ENCODE measurements at places on chromosomes 11 and 22. TPM values are rescaled to one million over a fixed set of nuclear protein-coding genes. Genes with fewer than 3 reads are reported as not detected.

Gene CAT
- polyA plus RNA-seq, result 154 TPM

GRCh38 chr22:39236321-39237317 is 8.2 kb downstream of the PDGFB start:
- DNase-seq, result no peak

DNA sequence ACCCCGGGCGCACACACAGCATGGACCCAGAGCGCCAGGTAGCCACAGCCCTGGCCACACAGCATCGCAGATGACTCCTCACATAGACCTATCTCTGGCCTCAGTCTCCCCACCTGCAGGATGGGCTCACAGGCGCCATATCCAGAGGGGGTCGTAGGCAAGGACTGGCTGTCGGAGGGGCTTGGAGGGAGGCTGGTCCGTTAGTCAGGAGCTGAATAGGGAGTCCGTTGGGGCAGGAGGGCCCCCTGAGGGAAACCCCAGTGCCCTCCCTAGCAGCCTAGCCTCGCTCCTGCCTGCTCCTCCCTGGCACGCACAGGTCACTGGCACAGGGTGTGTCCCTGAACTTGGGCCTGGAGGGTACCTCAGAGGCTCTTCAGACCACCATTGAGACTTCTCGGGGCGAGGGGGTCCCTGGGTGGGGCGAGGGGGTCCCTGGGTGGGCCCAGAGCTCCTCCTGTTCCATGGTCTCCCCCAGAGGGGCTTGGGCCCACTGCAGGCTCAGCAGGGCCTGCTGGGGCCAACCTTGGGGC is 2.0 kb downstream of the PLXNB2 start:
- no peak for DNase-seq

DNA sequence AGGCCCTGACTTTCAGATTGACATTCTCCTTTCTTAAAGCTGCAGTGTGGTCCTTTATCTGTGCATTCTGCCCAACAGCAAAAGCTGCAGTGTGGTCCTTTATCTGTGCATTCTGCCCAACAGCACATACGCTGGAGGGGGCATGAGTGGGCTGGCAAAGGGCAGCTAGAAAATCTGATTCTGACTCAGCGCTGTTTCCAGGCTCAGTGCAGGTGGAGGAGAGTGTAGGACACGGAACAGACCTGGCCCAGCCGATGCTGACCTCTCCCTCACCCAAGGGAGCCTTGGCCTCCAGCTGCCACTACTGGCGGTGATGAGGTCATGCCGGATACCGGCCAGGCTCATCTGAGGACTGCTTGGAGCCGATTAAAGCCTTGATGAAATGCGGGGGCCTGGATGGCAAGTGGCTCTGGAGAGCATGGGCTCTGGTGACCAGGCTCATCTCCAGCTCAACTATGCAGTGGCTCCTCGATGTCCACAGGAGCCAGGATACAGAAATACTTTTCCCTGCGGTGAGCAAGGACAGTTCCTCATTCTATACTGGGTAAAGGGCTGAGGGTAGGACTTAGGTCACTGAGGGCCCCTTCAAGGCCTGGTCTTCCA is 84.6 kb downstream of the CLPB start:
- DNase-seq, result no peak

DNA sequence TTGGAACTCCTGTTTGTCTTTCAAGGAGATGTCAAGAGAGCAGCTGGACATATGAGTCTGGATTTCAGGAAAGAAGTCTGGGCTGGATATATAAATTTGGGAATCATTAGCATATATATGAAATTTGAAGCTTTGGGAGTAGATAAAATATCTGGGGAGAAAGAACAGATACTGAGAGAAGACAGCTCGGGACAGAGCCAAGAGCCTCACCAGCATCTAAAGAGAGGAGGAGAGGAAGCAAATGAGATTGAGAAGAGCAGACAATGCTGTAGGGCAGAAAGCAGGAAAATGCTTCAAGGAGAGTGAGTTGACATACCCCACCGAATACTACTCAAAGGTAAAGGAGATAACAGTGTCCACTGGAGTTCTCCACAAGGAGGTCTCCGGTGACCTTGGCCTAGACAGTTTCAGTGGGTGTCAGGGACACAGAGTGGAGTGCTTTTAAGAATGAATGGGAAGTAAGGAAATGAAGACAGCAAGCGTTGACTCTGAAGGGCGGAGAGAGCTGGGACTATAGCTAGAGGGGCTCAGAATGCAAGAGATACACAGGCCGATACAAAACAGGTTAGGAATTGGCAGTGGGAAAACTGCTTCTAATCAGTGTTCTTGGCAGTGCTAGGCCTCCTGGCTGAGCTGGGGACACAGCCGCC is 862 bp downstream of the APBB1 start:
- DNase-seq, result no peak

DNA sequence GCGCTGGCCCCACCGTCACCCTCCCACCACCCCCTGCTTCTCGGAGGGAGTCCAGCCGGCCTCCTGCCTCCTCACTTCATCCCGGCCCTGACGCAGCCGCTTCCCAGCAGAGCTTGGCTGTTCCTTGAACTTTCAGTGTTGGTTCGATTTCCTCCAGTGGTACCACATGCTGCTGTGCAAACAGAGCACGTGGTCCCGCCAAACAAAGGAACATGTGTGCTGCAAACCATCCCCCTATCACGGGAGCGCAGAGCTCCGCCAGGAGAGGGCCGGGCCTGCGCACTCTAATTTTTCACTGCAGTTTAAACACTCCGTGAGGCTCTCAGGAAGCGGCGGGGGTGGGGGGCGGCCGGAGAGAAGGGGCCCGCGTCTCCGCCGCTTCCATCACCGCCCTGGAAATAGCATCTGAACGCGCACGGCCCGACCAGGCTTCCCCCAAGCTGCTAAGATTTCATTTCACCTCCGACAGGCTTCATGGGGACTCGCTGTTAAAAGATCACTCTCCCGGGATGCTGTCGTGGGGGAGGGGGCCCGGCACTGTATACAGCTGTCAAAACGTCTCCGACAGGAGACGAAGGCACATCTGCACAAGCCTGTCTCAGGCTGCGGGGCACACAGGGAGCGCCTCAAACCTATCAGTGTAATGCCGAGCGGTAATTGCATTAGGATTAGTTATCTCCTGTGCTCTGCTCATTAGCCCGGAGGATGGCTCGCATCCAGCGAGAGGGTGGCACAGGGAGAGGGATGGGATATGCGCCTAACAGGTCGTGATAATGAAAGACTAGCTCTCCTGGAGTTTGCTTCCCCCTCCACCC is 269.9 kb upstream of the SORL1-AS1 start:
- peak; percentile 73 for DNase-seq

DNA sequence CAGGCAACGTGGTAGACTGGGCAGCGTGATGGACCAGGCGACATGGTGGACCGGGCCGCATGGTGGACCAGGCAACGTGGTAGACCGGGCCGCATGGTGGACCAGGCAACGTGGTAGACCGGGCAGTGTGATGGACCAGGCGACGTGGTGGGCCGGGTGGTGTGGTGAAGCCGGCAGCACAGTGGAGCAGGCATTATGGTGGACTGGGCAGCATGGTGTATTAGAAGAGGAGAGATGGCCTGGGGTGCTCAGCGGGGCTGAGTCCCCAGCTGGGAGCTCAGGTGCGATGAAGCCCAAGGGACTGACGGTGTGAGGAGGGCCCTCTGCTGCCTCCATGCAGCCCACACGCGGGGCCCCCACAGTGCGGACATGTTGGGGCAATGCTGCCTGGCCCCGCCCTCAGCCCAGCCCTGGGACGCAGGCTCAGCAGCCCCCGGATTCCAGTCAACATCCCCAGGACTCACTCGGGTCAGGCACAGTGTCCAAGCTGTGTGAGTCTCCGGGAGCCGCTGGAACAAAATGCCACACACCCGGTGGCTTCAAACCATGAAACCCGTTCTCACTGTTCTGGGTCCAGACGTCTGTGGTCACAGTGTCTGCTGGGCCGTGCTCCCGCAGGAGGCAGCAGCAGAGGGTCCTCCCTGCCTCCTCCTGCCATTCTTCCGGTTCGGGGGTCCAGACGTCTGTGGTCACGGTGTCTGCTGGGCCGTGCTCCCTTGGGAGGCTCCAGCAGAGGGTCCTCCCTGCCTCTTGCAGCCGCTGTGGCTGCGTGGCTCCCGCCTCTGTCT is 1084.9 kb downstream of the BRD1 start:
- no peak for DNase-seq

DNA sequence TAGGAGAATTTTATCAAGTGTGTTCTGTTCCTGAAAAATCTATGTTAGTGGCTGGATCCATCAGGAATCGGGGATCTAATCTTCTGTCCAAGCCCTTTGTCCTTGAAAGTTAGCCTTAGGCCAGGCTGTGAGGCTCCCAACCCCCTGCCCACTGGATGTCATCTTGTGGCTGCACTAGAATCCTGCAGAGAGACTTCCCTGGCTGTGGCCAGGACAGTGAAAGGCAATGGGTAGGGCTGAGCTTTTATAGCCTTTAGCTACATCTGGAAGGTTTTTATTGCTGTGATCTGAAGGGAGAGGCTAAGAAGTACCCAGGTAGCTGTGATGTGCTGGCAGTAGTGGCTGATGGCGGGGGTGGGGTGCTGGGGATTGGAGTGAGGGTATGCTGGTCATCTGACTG is 2.1 kb downstream of the OAF start:
- no peak for DNase-seq

- DNase-seq, result no peak
Measured at GRCh38 chr11:18836417-18836816, 44.8 kb upstream of the PTPN5 start.

GRCh38 chr11:62024936-62025486 is 57.6 kb upstream of the FTH1 start:
- DNase-seq, result no peak

DNA sequence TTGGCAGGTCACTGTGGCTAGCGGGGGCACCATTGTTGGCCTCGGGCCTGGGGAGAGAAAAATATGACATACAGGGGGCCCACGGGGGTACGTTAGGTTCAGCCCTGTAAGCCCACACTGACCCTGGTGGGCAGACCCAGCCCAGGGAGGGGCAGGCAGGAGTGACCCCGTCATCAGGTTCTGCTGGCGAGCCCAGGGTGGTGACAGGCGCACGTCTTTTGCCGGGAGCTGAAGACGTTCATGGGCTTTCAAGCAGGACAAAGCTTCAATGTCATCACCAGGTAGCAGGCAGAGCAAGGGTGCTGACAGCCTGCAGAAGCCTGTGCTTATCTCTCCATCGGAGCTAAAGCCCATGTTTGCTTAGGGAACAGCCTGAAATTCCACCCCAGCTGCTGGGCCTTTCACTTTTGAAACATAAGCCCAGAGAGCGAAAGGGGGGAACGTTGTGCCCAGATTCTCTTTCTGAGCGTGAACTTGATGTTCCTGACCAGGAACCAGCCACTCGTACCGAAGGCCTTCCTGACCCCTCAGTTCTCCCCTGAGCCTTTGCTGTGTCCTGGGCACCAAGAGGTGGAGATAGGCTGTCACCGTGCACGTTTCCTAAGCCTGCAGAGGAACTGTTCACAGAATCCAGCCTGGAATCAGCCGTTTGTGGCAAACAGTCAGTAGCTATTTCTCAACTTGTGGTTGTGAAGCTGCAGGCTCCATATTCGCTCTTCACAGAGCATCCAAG is 74.0 kb upstream of the ATXN10 start:
- DNase-seq, result no peak

DNA sequence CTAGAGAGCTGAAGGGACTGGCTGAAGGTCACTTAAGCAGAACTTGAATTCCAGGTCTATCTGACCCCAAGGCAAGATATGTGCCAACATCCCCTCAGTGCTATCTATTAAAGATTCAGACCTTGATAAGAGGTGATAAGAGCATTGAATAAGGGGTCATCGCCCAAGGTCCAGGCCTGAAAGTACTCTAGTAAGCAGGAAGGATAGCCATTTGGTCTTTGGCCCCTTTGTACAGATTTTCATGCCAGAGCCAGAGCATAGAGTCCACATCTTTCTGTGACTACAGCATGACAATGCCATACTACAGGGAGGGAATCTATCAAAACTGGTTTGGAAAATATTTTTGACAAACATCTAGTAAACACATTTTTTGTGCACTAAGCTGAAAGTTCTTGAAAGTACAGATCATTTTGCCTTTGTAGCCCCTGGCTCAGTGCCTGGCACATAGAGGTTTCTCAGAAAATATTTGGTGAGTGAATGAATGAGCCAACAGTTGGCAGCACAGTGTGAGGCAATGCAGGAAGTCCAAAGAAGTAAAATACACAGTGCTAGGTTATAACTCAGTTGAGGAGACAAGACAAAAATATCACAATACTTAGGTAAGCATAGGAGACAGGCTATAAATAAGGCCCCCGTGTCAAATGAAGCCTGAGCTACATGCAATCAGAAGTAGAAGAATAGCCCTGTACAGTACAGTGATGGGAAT is 15.1 kb upstream of the RRAS2 start:
- no peak for DNase-seq

GRCh38 chr11:99742501-99742900 is 721.8 kb downstream of the CNTN5 start:
- DNase-seq, result no peak

GRCh38 chr11:92284558-92284957 is 59.9 kb downstream of the FAT3 start:
- no peak for DNase-seq

DNA sequence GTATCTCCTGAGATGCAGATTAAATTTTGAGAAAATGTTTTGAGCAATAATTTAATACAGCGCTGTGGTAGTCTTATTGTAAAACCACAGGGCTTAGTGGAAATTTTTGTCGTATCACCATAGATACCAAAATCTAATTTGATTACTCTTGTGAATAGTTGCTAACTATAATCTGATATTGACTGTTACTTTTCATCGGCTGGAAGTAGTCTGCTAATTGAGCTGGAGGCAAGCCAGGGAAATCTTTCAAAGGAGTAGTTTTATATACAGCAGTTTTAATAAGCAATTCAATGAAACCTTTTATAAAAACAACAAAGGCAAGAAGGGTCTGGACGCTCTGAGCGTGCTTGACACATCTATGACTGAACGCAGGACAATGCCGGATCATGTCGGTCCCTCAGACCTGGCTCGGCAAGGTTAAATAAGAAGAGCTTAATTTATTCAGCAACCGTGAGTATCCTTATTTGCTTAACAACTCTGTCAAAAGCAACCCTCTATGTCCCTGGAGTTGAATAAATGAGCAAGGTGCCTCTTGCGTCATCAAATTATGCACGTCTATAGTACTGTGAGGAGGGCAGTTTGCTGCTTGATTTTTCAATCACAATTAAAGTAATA is 121.2 kb downstream of the NCAM1 start:
- no peak for DNase-seq

DNA sequence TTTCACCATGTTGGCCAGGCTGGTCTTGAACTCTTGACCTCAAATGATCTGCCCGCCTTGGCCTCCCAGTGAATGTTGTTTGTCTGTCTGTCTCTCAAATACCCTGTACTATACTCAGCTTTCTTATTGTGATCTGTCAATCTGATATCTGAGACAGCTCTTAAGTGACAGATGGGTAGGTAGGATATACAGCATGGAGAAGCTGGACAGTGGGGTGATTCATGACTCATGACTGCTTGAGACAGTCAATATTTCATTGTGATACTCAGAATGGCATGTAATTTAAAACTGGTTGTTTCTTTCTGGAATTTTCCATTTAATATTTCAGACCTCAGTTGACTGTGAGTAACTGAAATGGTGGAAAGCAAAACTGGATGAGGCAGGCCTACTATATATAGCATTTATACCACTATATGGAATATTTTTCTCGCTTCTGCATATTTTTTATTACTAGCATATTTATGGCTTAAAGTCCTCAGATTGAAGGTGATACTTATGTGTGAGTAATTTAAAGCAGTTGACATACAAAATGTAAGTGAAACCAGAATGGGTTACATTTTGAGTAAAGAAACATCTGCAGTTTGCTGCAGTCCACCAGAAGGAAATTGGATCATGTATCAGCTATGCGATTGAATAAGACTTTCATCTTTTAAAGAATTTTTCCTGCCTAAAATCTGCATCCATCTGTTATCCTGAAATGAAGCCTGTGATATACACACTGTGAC is 22.3 kb downstream of the ARHGAP42 start:
- no peak for DNase-seq

- no peak for DNase-seq
Measured at GRCh38 chr11:39772525-39773137, 1686.8 kb downstream of the LRRC4C start.
